Bone marrow (tissue), 2 donors: ENCODE measurements at places on chromosomes 3 and 15.

- DNase-seq, result no peak
Observed at GRCh38 chr3:31251083-31251482, 281.6 kb upstream of the STT3B start.

GRCh38 chr3:194078045-194078821 is 57.7 kb upstream of the HES1 start:
- DNase-seq, result no peak

GRCh38 chr3:54836871-54837270 is 91.0 kb downstream of the LRTM1 start:
- DNase-seq, result no peak

DNA sequence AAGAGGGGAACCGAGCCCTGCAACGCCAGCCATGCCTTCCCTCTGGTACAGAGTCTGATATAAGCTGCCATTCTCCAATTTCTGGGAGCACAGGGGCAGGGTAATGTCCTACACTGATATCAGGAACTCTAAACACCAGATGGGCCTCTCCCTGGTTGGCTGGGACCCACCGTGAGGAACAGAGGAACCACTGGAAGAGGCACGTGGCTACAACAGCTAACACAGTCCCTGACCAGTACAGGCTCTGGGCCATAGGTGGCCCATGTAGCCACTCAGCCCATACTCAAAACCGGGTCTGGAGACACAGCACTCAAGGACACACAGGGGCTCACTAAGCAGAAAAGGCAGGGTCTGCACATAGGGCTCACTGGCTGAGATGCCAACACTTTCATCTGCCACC is 13.9 kb downstream of the NUP210 start:
- DNase-seq, result no peak

- no peak for DNase-seq
Observed at GRCh38 chr3:5166846-5167245, 20.7 kb upstream of the EDEM1 start.

- DNase-seq, result no peak
Observed at GRCh38 chr3:167798443-167798842, 62.9 kb downstream of the SERPINI1 start.

DNA sequence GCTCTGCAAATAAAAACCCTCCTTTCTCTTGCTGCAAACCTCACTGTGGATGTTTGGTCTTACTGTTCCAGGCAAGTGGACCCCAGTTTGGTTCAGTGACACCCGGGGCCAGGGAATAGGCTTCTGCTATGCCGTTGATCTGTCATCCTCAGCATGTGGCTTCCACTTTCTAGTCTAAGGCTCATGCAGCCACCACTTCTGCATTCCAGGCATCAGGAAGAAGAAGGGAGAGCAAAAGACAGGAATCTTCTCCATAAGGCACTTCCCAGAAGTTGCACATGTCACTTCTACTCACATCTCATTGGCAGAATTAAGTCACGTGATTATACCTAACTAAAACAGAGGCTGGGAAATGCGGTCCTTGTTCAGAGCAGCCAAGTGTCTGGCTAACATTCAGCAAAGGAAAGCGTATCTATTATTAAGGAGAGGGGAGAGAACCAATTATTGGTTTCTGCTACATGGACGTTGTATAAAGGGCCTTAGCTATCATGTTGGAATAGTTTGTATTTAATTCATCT is 173.6 kb upstream of the PFN2 start:
- no peak for DNase-seq

DNA sequence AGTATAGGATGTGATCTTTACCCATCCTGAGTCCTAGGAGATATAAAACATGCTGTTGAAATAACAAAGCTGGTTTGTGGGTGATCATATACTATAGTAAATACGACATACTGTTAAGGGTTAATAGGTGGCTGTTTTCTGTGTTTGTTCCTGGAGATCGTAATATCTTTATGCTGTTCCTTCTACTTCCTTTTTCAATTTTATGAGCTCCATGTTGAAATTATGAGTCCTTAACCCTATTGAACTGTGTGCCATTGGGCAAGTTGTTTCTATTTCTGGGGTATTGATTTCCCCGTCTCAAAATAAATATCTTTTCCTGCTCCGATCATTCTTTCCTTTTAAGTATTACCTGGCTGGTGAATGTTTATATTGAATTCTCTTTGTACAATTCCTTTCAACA is 115.1 kb downstream of the LPP start:
- DNase-seq, result no peak

DNA sequence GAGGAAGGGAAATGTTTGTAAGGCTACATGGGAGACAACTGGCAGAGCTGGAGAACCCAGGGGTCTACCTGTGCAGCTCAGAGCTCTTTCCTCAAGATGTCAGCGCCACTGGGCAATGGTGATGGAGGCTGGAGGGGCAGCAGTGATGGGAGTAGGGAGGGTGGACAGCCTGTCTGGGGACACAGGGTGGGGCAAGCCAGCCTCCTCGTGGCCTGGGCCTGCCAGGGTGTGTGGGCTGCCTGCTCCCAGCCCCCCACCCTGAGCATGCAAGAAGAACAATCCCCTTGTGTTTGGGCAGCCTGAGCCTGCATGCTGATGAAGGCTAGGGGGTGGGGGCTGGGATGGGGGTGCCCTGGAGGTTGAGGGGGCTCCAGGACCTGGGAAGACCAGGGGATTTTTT is 1.2 kb downstream of the PCBP4 start:
- DNase-seq, result no peak

DNA sequence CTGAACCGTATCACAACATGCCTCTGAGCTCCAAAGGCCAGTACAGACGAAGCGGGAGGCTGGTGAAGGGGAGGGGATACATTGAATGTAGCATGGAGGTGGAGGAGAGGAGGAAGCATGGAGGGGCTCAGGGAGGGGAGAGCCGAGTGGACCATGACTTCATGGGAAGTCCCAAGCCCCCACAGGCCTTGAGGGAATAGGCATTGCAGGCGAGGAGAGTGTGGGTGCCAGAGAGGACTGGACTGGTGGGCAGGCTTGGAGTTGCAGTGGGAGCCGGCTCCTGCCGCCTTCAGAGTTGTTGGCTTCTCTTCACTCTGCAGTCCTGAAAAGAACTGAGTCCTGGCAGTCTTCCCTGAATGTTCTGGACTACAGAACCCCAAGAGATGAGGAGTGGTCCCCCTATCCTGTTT is 3.3 kb upstream of the RNU6-1 start:
- no peak for DNase-seq

DNA sequence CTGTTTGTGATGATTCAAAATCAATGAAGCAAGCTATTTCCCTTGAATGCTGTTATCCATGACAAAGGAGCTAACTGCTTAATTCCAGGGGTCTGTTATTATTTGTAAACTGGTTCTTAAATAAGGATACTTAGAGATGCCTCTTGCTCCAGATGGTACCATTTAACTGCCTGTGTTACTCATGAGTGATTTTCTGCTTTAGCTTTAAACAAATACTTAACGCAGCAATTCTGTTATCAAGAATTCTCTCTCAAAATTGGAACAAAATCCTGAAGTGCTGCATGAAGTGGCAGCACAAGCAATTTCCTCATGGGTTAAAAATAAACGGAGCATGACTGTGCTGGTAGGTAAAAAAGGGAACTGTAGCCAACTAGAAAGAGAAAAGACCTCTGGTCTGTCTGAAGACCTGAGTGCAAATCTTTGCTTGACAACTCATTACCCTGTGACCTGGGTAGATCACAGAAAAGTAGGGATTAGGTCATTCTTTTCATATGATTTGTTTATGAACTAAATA is 62.5 kb upstream of the GBE1 start:
- peak; percentile 86 for DNase-seq

DNA sequence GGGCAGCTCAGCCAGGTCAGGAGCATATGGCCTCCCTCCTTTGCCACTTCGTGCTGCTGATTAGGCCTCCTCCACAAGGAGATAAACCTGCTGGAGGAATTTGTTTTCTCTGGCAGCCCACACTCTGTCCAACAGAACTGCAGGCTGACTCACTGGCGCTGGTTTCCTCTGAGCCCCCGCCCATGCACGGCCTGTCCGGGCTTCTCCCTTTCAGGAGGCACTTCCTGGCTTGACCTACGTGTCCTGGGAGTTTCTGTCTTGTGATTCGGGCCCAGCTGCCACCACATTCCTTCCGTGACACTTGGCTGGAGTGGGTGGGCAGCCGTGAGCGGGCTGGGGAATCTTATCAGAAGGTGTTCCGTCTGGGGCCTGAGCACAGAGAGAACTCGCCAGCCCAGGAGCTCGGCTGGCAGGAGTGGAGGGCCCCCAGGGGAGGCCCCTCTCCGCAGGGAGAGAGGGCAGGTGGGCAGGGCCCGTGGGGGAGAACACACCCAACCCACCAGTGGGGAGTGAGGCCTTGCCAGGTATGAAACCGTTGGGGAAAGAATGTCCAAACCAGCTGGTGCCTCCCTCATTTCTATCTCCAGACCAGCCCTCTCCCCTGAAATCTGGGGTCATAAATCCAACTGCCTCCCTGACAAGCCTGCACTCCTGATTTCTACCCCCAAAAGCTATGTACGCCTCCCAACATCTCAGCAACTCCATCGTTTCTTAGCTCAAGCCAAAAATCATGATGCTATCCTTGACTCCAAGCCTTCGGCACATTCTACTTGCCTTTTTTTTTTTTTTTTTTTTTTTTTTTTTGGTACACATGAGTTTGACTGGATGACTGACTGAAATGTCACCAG is 110.6 kb upstream of the MEF2A start:
- no peak for DNase-seq

DNA sequence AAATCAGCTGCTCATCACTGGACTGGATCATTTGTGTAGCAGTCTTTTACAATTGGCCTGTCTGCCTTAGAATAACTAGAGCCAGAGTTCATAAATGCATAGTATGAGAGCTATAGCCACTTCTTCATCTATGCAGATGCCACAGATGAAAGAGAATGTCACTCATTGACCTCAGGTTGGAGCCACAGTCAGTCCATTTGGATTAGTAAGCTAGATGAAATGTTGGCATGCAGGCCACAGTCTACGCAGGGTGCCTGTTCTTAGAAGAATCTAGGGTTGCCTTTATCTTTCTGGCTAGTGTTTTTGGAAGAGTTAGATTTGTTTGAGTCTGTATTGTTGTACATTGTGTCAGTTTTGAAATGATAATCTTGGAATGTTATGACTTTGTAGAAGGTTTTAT is 25.4 kb upstream of the EDEM1 start:
- no peak for DNase-seq

- DNase-seq, result no peak
Observed at GRCh38 chr3:146342989-146343388, 92.1 kb upstream of the PLSCR4 start.

DNA sequence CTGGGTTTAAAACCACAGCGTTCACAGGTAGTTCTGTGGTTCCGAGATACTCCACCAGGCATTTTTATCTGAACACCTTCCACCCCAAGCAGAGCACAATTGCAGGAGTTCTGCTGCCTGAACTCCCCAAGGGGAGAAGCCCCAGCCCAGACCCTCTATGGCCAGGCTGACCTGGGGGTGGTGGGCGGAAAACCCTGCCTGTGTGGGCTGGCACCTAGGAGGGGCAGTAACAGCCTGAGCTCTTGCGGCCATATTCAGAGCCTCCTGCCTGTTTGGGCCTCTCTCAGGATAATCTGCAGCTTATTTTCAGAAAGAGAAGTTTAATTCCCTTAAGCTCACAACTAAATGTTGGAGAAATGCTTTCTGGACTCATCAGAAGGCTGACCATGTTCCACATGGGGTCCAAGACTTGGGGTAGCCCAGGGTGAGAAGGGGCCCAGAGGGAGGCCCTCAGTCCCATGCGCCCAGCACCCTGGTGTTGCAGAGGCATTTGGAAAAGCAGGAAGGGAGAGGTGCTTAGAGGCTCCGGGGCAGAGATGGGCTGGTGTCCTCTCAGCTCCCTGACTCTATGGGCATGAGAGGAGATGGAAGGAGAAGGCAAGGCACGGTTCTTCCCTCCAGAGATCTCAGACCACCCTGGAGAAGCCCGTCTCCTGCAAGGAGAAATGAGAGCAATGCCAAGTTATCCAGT is 195.6 kb upstream of the TPM1 start:
- no peak for DNase-seq

GRCh38 chr15:61888074-61888780 is 172.0 kb downstream of the VPS13C start:
- no peak for DNase-seq

DNA sequence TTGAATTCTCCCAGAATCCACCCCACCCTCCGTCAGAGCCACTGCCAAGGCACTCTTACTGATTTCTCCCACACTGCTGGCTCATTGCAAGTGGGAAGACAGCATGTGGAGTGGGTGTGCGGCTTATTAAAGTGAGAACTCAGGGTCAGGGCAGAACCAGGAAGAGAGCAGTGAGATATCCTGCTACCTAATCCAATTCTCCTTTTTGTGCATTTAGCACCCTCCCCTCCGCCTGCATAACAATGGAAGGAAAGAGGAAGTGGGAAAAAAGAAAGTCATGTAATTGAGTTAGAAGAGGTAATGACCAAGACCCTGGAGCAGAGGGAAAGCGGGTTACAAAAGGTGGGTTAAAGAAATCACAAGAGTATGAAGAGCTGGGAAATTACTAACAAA is 27.8 kb upstream of the PIK3CB start:
- no peak for DNase-seq
